Nephron progenitor cell (in vitro differentiated cells): ENCODE measurements at places on chromosomes 1 and 21.

GRCh38 chr1:86832433-86832832 is 81.5 kb downstream of the SELENOF start:
- no peak for DNase-seq

- DNase-seq = no peak
Observed at GRCh38 chr1:53089478-53090226, 27.6 kb downstream of the PODN start.

DNA sequence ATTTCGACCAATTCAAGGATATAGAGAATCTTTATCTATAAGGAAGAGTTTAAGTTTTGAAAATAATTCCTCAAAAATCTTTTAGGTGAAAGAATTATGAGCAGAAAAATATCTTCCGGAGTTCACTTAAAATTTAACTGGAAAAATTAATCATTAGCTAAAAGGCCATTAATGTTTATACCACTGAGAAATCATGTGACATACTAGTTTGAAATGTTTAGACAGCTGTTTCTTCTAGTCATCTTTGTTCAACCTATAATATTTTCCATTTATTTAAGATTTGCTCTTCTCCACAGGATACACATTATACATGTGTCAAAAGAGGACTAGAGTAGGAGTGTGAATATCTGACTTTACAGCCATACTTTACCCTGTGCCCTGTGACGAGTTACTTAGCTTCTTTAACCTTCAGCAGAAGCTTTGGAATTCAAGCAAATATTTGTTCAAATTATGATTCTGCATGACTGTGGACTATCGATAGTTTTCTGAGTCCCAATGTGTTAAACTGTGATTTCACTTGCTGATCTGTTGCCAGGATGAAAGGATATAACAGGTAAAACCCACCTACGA is 374.8 kb downstream of the BRINP3 start:
- DNase-seq = no peak

DNA sequence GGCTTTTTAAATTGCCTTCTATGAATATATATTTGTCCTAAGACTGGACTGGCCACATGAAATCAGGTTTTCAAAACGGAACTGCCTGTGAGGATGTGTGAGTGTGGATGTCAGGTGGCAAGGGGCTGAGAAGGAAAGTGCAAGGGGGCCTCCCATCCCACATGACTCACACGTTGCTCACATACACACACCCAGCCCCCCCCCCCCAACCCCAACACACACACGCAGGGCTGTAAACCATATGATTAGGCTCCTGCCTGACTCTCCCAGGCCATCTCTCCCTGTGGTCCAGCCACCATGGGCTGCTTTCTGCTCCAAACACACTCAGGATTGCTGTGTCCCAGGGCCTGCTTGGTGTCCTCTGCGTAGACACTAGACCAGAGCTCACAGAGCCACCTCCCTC is 22.4 kb downstream of the DEGS1 start:
- no peak for DNase-seq

- DNase-seq = no peak
Observed at GRCh38 chr1:152061952-152062351, 25.1 kb upstream of the S100A11 start.

- DNase-seq = no peak
Observed at GRCh38 chr1:42750041-42750440, 10.0 kb upstream of the CLDN19 start.

DNA sequence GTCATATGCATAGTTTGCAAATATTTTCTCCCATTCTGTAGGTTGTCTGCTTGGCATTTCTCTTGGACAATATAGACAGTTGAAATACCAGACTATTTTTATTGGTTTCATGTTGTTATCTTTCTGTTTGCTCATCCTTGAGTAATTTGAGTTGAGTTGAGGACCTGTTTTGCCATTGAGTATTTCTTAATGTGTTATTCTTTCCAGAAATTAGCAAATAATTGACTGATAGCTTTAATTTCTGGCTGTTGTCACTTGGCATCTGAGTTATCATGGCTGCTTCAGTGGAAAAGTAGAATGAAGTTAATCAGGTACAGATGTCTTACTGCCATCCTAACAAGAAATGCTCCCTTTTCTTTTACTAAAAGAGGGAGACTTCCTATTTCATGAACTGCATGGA is 264.8 kb upstream of the DUSP10 start:
- DNase-seq = no peak

GRCh38 chr1:234132795-234133194 is 228.3 kb downstream of the SLC35F3 start:
- no peak for DNase-seq

DNA sequence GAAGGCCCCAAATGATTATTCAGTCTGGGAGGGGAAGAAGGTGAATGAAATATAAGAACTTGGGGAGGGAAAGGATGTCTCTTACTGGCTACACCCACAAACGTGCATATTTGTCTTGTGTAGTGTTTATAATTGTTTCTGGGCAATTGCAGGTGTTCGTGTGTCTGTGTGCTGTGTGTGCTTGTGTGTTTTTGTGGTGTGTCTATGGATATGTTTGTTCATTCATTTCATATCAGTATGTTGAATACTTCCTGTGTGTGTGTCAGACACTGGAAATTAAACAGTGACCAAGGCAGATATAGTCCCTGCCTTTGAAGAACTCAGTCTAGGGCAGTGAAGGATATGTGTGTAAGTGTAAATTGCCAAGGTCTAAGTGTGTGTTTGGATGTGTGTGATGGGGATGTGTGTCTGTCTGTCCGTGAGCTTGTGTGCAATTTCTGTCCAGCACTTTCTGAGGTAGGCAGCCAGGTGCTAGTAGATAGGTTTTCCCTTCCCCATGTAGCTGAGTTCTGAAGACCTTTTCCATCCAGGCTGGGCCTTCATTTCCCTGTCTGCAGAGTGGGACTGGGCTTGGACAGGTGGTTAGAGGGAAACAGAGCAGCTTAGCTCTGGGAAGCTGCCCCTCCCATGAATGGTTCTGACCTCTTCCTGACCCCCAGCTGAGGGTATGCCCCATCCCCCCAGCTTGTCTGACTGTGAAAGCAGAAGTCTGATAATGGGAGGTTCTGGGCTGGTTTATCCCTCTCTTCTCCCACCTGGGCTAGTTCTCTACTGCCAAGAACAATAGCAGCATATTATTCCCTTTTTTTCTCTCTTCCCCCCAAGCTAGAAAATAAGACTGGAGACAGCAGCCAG is 3.8 kb downstream of the AGO1 start:
- peak; percentile 36 for DNase-seq

GRCh38 chr1:99992044-99992722 is 22.4 kb downstream of the SLC35A3 start:
- no peak for DNase-seq
